Frontal cortex (tissue), 4 donors: ENCODE measurements at places on chromosomes 5 and 9.

DNA sequence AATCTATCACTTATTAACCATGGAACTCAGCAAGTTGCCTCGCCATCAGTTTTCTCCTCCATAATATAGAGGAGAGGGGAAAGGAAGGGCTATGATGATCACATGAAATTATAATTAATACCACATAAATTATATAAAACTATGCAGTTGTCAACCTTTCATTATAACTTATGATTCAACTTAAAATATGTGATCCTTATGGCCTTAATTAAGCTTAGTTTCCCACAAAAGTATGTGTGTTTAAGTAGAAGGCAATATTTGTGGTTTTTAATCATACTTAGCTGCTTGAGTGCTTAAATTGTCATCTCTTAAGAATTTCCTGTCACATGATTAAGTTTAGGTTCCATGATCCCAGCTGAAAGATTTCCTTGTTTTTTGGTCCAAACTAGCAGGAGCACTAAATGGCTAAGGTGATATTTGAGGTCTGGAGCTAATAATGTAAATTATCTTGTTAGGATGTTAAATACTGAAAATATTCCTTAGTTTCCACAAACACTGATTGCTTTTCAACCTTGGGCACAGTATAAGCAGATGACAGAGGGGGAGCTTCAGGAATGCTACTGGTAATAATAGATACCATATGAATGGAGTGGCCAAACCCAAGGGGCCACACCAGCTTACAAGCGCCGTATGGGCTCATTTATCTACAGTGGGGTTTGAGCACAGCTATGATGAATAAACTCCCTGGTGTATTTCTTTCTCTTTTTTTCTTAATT lies 26.4 kb upstream of the F2R start:
- no peak for DNase-seq

- no peak for DNase-seq
Measured at GRCh38 chr5:143938230-143938629, 126.3 kb downstream of the HMHB1 start.

DNA sequence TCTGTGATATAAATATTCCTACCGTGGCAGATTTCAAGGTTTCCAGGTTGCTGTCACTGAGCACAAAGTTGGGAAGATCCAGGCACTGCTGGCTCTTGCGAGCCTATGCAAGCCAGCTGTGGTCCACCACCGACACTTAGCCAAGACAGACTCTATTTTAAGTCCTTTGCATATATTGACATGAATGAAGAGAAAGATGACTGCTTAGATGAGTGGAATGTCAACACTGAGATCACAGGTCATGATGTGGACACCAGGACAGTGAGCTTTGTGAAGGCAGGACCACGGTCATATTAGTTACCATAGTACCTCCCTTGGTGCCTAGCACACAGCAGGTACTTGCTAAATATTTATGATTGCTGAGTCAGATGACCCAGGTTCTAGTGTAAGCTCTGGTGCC lies 217.0 kb downstream of the PAPPA start:
- DNase-seq = no peak

DNA sequence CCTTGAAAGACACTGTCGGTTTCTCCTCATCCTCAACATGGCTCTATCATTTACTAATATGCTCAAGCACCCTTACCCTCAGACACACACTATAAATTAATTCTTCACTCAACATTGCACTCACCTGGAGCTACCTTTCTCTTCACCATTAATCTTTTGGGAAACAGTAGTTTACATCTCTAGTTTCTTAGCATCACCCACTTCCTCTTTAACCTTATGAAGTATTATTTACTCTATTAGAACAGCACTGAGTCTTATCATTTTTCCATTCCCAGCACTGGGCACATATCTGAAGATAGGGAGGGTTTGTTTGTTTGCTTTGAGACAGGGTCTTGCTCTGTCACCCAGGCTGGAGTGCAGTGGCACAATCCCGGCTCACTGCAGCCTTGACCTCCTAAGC lies 213.5 kb downstream of the SMARCA2 start:
- no peak for DNase-seq

- DNase-seq = no peak
Measured at GRCh38 chr9:69363191-69363590, 38.2 kb downstream of the ENTREP1 start.

DNA sequence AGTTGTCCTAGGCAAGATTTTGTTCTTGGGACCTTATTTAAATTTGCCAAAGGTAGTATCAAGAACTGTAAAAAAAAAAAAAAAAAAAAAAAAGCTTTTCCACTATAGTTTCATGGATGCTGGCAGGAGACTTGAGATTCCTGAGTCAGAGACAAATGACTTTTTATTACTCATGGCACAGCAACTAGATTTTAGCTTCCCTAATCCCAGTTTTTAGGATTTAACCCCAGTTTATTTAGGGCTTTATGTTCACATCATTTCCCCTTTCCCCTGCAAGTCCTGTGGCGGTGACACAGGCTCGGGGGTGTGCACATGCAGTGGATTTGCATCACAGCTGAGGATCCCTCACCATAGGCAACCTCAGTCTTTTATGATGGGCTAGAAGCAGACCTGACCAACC lies 144.9 kb downstream of the GOLPH3 start:
- DNase-seq = no peak

DNA sequence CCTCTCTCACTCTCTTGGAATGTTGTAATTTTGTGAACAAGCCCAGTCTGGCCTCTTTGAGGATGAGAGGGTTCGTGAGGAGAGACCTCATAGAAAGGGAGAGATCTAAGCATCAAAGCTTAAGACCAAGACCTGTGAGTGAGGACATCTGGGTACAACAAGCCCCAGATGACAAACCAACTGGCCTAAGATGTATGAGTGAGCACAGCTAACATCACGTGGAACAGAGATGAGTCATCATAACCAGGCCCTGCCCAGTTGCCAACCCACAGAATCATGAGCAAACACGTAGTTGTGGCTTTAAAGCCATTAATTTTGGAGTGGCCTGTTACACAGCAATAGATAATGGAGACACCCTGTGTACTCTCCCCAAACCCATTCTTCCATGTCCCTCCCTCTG lies 439.1 kb upstream of the KIF2A start:
- no peak for DNase-seq

GRCh38 chr5:179208706-179209358 lies 136.4 kb downstream of the ADAMTS2 start:
- DNase-seq = no peak

DNA sequence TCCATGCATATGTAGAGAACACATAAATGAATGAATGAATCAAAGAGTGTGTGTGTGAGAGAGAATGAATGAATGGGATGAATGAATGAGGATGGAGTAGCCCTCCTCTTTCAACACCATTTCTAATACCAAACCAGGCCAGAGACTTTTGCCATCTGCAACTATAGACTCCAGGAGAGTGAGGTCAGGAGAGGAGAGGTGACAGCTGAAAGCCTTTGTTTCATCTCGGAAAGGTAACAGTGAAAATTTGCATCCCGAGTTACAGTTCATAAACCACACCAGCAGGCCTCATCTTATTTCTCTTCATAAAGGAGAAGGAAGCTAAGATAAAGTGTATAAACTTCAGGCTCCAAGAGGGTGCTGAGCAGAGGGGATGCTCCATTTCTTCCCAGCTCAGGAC lies 255.3 kb upstream of the KLF4 start:
- no peak for DNase-seq

GRCh38 chr5:94802450-94802849 lies 184.0 kb downstream of the SLF1 start:
- no peak for DNase-seq

GRCh38 chr5:116652903-116653302 lies 78.3 kb upstream of the SEMA6A start:
- DNase-seq = no peak

DNA sequence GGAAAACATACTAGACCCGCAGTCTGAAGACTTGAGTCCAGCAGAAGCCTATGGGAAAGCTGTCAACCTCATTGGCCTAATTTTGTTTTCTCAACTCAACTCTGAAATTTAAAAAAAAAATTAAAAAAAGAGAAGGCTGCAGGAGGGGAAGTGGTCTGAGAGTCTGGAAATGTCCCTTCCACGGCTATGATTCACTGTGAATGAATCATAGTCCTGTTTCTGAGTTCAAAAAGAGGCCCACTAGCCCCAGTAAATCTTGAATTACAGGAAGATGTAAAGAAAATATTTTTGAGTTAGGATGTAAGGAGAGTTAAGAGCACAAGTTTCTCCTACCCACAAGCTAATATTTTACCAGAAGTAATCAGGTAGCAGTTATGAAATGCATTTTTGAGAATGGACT lies 565.5 kb upstream of the DMAC1 start:
- DNase-seq = no peak

DNA sequence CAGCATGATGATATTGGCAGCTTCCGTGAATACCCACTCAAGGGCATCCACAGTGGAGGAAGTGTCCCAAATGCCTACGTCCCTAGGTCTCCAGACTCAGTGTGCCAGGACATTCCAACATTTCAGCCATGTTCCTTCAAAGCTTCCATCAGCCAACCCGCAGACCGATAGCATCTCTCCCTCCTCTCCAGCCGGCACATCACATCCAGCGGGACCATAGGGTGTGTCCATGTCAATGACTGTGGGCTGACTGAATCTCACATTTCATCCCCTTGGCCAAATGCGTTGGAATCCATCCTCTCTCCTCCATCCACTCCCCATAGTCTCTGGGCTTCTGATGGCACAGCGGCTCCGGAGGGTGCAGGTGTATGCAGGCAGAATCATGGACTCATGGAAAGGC lies 22.2 kb upstream of the GFPT2 start:
- DNase-seq = no peak

DNA sequence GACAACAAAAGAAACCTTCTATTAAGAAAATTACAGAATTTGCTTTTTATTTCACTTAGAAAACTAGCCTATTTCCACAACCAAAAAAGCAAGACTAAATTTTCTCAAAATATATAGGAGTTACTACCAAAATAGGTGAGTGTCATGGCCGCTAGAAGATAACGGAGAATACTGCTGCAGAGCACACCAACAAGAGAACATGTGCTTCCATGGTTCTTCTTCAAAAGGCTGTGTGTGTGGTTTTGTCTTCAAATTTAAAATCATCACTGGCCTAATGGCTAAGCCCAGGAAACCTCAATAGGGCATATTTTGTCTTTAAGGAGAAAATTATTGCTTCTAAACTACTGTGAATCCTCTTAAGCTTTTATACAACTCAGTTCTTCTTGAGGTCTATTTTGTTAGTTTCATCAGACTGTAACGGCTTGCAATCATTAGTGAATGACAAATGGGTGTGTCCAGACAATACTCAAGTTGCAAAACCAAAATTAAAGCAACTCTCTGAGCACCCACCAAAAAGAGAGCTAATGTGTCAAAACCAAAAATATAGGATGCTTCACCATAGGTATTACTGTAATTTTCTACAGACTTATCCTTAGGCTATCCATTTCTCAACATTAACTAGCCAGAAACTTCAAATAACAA lies 3.3 kb downstream of the SETX start:
- DNase-seq = no peak

DNA sequence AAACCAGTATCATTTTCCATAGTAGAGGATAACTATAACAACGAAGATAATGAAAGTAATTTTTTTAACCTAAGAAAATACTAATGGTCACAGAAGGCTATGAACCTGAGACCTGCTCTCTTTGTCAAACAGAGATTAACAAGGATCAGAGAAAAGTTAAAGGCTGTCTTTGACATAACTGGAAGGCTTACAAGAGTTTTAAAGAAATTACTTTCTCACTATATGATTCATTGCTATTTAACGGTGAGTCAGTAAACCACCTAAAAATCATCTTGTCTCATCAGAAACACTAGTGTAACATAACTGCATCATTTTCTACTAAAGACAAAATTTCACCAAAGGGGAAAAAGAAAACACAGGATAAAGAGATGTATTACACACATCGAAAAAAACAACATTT lies 19.3 kb downstream of the MLANA start:
- no peak for DNase-seq

DNA sequence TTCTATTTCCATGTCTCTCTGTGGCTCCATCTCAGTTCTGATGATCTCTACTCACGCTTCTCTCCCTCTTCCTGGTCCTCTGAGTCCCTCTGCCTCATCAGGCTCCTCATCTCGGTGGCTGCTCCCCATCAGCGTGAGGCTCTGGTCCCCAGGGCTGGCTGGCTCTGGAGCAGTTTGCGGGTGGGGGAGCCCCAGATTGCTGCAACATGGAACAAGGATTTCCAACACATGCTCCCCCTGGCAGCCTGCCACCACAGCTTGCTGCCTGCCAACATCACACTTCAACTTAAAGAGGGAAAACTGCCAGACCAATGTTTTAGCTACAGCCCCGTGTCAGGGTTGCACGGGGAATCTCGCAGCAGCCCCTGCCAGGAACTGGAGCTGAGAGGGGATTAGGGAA lies 77.2 kb upstream of the NEK6 start:
- DNase-seq = peak; percentile 27

- no peak for DNase-seq
Measured at GRCh38 chr9:126055381-126055985, 271.1 kb upstream of the MVB12B start.

DNA sequence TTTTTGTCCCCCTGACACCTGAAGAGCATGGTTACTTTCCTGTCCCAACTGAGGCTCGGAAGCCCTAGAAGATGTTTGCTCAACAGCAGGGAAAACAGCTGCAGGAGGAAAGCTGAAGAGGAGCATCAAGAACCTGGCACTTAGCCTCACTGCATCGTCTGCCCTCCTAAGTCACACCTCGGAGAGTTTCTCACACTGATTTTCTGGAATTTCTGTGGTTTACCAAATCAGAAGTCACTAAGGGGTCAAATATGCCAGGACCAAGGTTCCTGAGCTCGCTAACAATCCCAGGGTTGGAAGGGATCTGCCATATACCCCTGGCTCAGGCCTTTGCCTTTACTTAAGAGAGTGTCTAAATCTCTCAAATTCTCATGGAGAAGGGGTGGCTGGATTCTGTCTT lies 5.3 kb downstream of the IL12B start:
- DNase-seq = no peak

GRCh38 chr5:102283102-102283797 lies 12.8 kb downstream of the SLCO4C1 start:
- no peak for DNase-seq

- DNase-seq = no peak
Measured at GRCh38 chr5:128637031-128637430, 99.0 kb upstream of the FBN2 start.

GRCh38 chr5:97839341-97840086 lies 656.5 kb upstream of the RIOK2 start:
- no peak for DNase-seq

GRCh38 chr5:131513780-131514179 lies 121.2 kb downstream of the RAPGEF6 start:
- no peak for DNase-seq

GRCh38 chr5:174729075-174729680 lies 4.8 kb downstream of the MSX2 start:
- DNase-seq = no peak

- no peak for DNase-seq
Measured at GRCh38 chr5:172668594-172669071, 27.6 kb downstream of the NEURL1B start.

GRCh38 chr5:173395257-173395932 lies 67.2 kb upstream of the STC2 start:
- no peak for DNase-seq

- DNase-seq = no peak
Measured at GRCh38 chr5:17455942-17456341, 42.1 kb upstream of the TAF11L2 start.

- no peak for DNase-seq
Measured at GRCh38 chr9:20022410-20022809, 233.6 kb upstream of the SLC24A2 start.
